Right forelimb (tissue), 1 donor: ENCODE measurements at places on chromosomes 2 and 18.

- DNase-seq, result no peak
Measured at GRCh38 chr2:36717603-36718266, 21.2 kb downstream of the VIT start.

GRCh38 chr2:18209934-18210639 lies 331.6 kb downstream of the KCNS3 start:
- no peak for DNase-seq

DNA sequence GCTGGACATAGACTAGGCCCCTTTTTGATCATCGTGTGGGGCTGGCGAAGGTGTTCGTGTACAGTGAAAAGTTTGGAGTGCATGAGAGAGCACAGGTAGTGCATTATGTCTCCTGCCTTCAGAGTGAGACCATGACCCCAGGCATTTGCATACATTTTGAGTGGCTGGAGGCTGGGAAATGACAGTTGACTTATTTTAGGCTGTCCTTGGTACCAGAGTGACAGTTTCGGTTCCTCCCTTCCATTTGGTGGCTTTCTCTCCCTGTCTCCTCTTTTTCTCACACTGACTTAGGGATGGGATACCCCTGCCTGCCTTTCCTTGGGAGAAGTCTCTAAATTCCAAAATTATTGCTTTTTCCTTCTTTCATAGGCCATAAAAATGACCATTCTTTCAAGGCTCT lies 20.1 kb downstream of the SERPINB12 start:
- DNase-seq, result no peak

DNA sequence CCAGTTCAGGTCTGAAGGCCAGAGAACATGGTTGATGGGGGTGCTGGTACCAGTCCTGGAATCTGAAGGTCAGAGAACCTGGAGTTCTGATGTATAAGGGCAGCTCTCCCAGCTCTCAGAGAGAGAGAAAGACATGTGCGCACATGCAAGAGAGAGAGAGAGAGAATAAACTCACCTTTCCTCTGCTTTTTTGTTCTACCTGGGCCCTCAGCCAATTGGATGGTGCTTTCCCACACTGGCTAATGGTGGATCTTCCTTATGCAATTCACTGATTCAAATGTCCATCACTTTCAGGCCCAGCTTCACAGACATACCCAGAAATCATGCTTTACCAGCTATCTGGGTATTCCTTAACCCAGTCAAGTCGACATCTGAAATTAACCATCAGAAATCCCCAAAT lies 377.7 kb upstream of the MEX3C start:
- DNase-seq, result no peak

DNA sequence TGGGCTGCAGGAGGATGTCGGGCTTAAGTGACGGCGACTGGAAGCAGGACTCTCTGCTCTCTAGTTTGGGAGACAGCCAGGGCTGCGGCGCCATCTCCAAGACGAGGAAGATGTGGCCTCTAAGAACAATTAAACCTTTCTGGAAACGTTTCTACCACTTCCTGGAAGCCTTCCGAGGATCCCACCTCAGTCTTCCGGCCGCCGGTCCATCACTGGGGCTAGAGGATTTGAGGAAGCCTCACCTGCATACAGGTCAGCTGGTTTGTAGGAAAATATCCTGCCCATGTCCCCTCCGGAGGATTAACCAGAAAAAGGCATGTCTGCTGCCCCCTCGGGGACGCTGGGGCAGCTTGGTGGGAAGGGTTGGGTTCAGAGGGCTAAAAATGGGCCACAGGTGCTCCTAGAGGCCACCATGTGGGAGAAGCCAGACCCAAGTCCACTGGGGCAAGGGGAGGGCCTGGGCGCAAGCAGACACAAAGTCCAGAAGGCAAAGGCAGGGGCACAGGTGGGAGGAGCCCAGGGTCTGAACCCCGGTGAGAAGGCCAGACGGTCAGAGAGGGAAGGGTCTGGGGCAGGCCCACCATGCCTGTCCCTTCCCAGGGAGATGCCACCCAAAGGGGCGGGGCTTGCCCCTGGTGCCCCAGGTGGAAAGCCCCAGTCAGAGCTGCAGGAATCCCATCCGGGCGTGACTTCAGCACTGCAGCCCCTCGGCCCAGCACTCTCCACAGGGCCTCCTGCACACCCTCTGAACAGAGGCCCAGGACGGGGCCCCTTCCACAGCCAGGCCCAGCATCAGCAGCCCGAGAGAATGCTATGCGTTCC lies 82.2 kb upstream of the ID2 start:
- DNase-seq, result no peak

DNA sequence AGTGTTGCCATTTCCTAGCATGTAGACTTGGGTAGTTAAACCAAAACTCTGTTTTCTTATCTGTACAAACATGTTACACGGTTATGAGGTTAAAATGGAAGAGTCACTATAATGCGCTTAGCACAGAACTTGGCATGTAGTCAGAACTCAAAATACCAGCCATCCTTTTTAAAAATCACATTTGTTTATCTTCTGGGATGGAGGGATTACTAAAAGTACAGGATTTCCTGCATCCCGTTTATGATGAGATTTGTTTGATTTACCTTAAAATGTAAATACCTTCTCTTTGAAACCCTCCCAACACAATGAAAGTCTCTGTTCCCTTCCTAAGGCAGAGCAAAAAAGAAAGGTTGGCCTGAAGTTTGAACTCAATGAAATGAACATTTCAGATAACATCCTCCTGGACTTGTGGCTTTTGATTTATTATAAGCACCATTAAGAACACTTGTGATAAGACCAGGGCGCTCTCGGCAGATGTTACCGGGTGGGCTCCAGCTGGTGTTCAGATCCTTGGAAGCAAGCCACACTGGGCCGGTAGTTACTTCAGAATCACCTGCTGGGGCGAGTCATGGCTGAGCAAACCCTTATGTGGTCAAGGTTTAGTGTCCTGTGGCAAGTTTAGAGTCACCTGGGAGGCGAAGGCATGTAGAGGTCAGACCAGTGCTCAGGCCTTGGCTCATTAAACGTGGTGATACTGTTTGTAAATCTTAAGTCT lies 105.7 kb downstream of the MGAT5 start:
- no peak for DNase-seq

GRCh38 chr18:47858607-47859006 lies 71.9 kb downstream of the SMAD2 start:
- no peak for DNase-seq

DNA sequence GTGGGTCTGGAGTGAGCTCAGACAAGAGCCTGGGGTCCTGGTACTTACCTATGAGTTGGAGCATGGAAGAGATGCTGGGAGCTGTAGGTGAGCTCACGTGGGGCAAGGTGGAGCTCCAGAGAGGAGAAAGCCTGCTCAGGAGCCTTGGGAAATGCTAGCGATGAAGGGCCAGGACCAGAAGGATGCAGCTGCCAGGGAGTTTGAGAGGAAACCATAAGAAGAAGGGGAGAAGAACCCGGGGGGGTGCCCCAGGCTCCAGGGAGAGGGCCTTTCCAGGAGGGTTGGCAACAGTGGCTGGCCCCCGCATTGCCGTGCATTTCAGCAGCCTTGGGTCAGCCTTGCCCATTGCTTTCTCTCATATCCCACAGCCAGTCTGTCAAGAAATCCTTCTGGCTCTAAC lies 268.7 kb downstream of the GLI2 start:
- no peak for DNase-seq

GRCh38 chr2:37427241-37427640 lies 82.8 kb downstream of the QPCT start:
- no peak for DNase-seq

GRCh38 chr2:221671515-221671914 lies 99.4 kb upstream of the EPHA4 start:
- no peak for DNase-seq

GRCh38 chr18:79380816-79381806 lies 14.6 kb upstream of the NFATC1 start:
- peak; percentile 86 for DNase-seq

DNA sequence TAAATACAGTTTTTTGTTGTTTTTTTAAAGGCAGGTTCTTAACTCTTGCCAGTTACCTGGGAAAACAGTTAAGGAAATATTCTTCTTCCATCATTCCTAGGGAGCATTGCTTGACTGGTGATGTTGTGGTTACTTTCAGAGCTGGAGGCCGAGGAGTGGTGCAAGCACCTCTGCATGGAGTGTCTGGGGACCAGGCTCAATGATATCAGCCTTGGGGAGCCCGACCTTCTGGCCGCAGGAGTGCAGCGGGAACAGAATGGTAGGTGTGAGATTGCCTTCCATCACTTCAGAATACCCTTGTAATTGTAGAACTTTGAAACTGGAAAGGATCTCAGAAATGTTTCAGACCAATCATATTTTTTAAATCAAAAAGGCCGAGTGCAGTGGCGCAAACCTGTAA lies 270.1 kb downstream of the CD226 start:
- DNase-seq, result no peak

DNA sequence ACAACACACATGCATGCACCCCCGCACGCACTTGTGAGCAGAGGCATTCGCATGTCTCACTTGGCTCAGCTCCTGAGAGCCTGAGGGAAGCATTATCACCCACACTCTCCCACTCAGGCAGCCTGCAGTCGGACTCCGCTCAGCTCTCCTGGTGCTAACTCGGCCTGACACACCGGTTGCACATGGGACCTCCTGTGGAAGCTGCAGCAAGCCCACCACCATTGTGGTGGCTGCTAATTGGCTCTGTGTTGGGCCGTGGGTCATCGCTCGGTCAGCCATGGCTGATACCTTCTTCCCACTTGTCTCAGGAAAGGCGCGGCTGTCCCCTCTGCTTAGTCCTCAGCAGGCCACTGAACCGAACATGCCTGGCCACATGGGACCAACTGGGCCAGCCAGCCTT lies 13.7 kb upstream of the TEX261 start:
- DNase-seq, result no peak

DNA sequence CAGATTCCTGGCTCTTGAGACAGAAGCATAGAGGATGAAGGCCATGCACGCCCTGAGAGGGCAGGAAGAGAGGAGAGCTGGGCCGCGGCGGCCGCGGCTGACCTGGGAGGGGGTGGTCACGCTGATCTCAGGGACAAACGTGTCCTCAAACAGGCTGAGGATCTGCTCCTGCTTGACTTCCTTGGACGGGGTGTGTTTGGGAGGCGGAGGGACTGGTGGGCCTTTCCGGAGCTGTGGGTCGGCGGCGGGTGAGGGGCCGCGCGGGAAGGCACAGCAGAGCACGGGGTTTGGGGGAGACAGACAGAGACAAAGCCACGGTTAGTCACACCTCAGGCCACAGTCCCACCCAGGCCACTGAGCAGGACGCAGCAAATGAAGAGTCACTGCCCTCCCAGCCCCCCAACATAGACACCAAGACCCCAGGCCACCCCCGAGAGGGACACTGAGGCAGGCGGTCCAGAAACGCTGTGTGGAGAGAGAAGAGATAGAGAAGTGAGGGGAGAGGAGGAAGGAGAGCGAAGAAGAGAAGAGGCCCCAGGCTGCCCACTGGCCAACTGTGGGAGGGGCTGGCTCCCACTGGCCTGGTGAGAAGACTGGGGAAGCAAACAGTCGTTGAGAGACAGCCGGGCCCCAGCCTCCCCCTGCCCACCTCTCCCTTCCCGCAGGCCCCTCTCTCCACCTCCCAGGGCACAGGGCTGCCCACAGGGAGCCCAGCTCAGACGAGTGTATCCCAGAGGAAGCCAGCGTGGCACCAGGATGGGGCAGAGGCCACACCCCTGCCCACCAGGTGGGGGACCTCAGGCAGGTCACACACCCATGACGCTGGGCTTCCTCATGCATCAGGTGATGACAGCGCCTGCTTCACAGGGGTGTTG lies 49.3 kb downstream of the BIN1 start:
- no peak for DNase-seq

DNA sequence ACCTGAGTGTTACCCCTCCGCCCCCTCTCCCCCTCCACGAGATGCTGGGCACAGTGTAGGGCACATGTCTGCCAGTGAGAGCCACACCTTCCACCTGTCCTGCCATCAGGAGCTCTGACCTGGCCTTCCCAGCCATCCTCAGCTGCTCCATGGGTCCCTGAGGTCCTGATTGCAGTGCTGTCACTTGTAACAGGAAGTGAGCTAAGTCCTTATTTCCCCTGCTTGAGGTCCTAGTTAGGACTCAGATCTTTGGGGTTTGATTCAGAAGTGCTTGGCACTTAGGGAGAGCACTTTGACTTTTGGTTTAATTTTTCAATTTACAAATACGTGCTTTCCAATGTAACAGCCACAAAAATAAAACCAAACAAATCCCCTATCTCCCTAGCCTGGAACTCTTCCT lies 125.5 kb downstream of the WDSUB1 start:
- DNase-seq, result no peak

DNA sequence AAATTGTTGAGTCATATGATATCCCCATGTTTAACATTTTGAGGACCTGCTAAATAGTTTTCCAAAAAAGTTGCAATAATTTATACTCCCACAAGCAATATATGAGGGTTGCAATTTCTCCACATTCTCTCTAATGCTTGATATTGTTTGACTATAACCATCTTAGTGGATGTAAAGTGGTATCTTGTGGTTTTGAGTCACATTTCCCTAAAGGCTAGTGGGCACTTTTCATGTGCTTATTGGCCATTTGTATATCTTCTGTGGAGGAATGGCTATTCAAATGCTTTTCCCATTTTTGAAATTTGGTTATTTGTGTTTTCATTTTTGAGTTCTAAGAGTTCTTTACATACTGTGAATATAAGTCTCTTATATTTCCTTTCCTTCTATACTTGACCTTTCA lies 82.7 kb downstream of the SCG2 start:
- no peak for DNase-seq

DNA sequence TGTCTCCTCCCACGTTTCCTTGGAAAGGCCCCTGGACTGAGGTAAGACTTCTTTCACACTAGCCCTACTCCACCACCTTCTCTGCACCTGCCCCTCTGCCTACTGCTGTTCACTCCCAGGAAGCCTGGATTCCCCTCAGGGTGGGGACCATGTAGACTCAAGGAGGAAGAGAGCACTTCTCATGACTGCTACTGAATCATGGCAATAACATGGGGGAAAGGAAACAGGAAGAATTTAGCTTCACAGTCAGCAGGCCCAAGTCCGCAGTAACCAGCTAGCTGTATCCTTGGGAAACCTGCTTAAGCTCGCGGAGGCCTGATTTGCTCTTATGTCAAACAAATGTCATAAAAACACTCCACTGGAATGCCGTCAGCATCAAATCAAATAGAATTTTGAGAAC lies 126.2 kb upstream of the CAPN13 start:
- no peak for DNase-seq

DNA sequence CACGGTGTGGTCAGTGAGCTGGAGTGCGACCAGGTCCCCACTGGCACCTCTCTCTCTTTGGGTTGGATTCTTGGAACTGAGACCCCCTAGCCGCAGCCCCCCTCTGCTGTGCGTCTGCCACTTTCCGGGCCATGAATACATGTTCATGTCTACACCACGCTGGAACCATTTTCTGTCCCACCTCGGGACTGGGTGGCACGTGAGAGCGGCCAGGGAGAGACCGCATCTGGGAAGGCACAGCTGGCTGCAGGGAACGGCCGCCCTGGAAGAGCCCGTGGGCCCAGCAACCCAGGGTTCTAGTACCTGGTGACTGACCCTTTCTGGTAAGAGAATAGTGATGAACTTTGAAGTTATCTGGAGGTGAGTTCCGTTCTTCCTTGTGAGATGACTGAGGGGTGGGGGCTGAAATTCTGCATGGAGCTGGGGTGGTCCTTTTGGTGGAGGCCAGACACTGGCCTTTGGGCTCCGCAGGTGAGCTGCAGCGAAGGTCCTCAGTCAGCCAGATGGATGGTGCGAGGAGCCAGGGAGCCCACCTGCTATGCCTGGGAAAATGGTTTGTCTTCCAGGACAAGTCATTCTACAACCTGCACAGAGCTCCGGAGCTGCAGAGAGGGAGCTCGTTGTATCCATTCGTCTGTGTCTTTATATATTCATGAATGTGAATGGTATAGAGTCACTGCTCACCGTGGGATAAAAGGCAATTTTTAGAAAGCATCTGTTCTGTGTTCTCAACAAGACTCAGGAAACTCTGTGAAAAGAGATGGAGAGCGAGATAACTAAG lies 223.5 kb downstream of the NDUFA10 start:
- DNase-seq, result peak; percentile 20

- DNase-seq, result no peak
Measured at GRCh38 chr2:178886006-178886405, 78.8 kb upstream of the TTN start.

GRCh38 chr2:16775899-16776231 lies 110.2 kb upstream of the CYRIA start:
- DNase-seq, result no peak
